Keratinocyte (primary cell): ENCODE measurements at places on chromosomes 6 and 20. TPM values are rescaled to one million over a fixed set of nuclear protein-coding genes. Genes with fewer than 3 reads are reported as not detected.

Gene HLA-DQA2
- polyA plus RNA-seq: not detected in 3 replicates

Gene DYNLT2
- 0.17 to 0.58 TPM (median 0.21 TPM) in 3 replicates for polyA plus RNA-seq

Gene PRDM13
- not detected in 3 replicates for polyA plus RNA-seq

Gene DNMT3B
- 0.68 to 1.1 TPM (median 0.86 TPM) in 3 replicates for polyA plus RNA-seq

Gene CCM2L
- not detected in 3 replicates for polyA plus RNA-seq

Gene MUCL3
- polyA plus RNA-seq: 0.05 TPM in 1 of 3 replicates, not detected in the others

Gene CASS4
- 0.01 to 0.10 TPM in 2 of 3 replicates, not detected in the other for polyA plus RNA-seq

Gene PTCRA
- polyA plus RNA-seq: not detected in 3 replicates

Gene HFE
- 13.8 to 18.6 TPM (median 18.4 TPM) in 3 replicates for polyA plus RNA-seq

Gene MARCKS
- polyA plus RNA-seq: 33.2 to 50.8 TPM (median 38.3 TPM) in 3 replicates

Gene FAM83D
- polyA plus RNA-seq: 8.5 to 33.1 TPM (median 32.1 TPM) in 3 replicates

Gene PPP1R16B
- 0.19 TPM in 1 of 3 replicates, not detected in the others for polyA plus RNA-seq

- DNase-seq: no peak
Measured at GRCh38 chr6:24329022-24329421, 28.8 kb downstream of the DCDC2 start.

- no peak for DNase-seq
Measured at GRCh38 chr6:99130897-99131873, 183.4 kb upstream of the FBXL4 start.

DNA sequence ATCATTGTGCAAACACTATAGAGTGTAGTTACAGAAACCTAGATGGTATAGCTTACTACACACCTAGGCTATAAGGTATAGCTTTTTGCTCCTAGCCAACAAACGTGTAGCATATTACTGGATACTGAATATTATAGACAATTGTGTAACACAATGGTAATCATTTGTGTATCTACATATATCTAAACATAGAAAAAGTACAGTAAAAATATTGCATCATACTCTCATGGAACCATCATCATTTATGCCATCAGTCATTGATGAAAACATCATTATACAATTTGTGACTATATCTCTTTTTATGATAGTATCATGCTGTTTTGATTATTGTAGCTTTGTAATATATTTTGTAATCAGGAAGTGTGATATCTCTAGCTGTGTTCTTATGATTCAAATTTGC lies 21.0 kb upstream of the HCRTR2 start:
- no peak for DNase-seq

DNA sequence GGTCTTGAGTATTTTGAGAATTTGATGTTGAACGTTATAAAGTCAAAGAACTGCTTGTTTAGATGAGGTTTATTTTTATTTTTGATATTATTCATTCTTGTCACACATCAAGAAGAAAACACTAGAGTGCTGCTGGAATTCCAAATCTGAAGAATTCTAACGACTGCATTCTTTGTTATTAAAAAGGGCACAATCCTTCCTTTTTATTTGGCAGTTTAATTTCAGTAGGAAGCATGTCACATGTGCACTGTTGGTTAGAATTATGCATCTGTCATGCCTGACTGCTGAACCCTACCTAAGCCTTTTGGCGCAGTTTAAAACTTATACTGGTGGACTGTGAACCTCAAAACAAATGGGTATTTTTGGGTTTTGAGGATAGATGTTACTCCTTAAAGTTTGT lies 4.0 kb downstream of the ID4 start:
- DNase-seq: no peak

DNA sequence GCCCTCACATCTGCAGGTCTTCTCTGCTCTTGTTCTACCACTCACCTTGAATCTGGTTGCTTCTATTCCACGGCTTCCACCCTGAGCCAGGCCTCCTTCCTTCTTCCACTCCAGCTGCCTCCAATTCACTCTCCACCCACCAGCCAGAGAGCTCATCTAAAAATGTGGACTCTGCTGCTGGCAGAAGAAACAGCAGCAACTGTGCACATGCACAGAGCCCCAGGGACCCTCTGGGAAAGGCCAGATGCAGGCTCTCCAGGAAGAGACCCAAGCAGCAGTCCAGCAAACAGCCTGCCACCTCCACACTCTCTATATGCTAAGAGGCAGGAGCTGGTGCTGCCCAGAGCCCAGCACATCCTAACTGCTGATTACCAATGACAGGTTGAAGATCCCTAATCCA lies 162.6 kb upstream of the TOP1 start:
- no peak for DNase-seq

- no peak for DNase-seq
Measured at GRCh38 chr6:73631849-73632248, 21.9 kb downstream of the SLC17A5 start.

DNA sequence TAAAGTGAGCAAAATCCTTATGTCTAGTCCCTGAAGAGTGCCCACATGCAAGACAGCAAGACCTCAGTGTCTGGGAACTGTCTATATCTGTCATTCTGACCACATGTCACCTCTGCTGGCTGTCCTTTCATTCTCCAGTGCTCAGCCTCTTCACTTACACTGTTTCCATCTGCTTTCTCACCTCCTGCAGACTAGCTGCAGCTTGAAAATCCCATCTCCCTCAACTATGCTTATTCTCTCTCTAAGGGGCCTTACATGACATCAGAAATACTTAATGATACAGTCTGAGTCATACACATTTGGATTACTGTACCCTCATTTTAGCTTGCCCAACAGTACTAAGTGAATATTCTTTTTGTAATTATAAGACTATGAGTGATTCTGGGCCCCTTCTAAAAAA lies 587.8 kb downstream of the EPM2A start:
- no peak for DNase-seq

- no peak for DNase-seq
Measured at GRCh38 chr20:59817406-59817805, 116.0 kb downstream of the SYCP2 start.

GRCh38 chr6:67629258-67629657 lies 1005.8 kb upstream of the ADGRB3 start:
- DNase-seq: no peak

DNA sequence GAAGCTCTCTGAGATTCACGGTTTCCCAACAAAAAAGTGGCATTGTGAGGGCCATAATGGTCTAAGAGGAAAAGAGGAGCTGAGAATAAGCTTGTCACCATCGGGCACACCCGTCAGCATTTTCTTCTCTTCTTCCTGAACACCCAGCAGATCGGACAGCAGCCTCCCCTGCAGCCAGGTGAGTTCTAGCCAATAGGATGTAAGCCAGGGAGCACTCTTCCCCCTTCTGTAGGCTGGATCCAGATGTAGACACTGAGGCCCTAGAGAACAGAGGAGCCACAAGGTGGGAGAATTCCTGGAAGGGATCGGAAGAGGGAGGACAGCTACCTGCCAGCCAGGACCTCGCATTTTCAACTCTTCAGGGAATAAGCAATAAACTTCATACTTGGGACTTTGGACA lies 228.0 kb downstream of the SYNDIG1 start:
- DNase-seq: no peak

DNA sequence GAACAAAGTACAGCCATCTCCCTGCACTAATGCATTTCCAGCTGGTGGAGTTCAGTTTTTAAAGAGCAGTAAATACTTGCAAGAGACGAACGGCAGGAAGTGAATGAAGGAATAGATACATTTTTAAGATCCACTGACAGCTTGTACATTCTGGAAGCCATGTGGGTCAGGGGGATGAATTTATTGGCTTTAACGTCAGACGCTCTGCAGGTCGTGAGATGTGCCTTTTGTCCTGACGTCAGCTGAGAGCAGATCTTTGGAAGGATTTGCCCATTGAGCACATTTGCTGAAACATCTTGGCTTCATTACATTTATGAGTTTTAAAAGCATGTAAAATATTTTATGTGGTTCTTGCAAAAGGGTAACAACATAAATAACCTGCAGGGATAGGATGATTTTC lies 29.5 kb upstream of the SALL4 start:
- DNase-seq: no peak

- DNase-seq: no peak
Measured at GRCh38 chr20:42336576-42336975, 718.4 kb upstream of the CHD6 start.

GRCh38 chr6:53768636-53769035 lies 26.2 kb upstream of the LRRC1 start:
- DNase-seq: no peak

DNA sequence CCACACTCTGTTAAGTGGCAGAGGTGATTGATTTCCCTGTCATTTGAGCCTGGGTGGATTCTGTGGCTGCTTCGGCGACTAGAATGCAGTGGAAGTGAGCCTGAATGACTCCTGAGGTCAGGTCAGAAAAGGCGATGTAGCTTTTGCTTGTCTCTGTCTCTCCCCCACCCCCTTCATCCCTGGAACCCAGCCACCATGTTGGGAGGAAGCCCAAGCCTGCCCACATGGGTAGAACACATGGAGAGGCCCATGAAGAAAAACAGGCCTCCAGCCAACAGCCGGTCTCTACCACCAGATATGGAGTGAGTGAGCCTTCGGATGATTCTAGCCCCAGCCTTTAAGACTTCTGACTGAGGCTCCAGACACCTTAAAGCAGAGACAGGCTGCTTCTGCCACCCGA lies 181.0 kb downstream of the TFAP2C start:
- DNase-seq: no peak

GRCh38 chr6:143607974-143608373 lies 69.8 kb upstream of the PHACTR2 start:
- no peak for DNase-seq

DNA sequence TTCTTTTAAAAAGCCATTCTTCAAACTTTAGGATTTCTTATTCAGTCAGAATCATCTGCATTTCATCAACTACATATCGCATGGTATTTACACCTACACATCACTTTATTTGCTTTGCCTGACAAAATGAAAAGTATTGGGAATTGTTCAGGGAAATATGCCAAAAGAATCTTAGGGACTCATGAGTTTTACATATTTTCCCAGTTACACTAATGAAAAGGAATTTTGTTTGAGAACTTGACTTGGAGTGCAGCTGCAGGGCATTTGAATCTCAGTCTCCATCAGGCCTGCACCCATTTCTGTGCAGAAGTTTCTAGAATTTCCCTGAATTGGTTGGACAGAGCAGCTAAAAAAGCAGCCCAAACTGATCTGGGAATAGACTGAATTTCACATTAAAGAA lies 65.3 kb downstream of the MTHFD1L start:
- DNase-seq: no peak

DNA sequence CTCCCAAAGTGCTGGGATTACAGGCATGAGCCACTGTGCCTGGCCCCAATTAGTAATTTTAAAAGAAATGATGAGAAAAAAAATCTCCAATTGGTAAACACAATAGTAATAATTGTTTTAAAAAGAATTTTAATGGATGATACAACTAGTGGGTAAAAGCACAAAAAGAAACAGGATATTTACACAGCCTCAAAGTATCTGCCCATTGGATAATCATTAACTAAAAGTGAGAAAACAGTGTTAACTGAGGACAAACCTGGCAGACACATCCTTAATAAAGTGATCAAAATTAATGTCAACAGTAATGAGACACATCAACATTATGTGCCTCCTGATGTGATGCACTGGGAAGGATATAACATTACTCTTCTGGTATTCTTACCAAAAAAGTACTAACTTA lies 24.5 kb downstream of the DTNBP1 start:
- DNase-seq: no peak

DNA sequence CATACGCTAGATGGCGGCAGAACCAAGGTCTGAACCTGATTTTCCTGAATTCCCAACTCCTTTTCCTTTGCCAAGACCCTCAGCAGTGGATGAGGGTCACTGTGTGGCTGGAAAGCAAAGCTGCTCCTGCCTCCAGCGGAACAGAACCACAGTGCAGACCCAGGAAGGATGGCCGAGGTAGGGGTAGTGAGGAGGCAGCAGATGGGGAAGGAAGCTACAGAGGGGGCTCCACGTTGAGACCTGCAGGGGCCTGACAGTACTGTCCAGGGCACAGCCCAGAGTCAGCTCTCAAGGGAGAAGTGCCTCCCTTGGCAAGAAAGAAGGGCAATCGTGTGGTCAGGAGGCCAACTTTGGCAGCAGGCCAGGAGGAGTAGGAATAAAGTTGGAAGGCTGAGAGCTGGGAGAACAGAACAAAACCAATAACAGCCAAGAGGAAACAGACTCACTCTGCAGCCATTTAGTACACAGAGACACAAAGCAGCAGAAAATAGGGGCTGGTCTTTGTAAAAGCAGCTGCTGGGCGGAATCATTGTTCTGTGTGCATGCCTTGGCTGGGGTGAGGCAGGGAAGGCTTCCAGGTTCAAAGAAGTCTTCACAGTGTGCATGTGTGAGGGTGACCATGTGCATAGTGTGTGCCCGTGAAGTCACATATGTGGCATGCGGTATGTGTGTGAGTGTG lies 3.1 kb downstream of the GABRR2 start:
- no peak for DNase-seq

GRCh38 chr20:46640536-46641311 lies 10.5 kb downstream of the SLC13A3 start:
- no peak for DNase-seq

DNA sequence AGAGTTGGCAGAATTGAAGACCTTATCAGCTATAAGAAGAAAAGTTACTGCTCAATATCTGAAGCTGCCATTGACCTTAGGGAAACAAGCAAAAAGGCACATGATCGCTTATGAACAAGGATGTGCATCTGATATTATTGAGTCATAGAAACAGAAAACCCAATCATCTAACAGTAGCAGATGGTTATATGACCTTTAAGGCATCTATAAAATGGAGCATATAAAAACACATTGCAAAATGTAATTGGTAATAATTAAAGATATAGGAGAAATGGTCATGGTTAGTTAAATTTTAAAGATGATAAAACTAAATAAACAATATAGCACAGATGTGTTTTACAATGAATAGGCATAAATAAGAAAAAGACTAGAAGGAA lies 260.1 kb upstream of the TAB2 start:
- DNase-seq: no peak

GRCh38 chr6:133610971-133611370 lies 277.9 kb upstream of the TCF21 start:
- no peak for DNase-seq

- DNase-seq: no peak
Measured at GRCh38 chr6:50966532-50966931, 147.9 kb downstream of the TFAP2B start.

GRCh38 chr6:145844933-145845540 lies 30.4 kb upstream of the FBXO30 start:
- DNase-seq: no peak

GRCh38 chr6:6320901-6321300 lies 439 bp upstream of the F13A1 start:
- DNase-seq: no peak

- no peak for DNase-seq
Measured at GRCh38 chr20:48613926-48614325, 213.9 kb downstream of the PREX1 start.

DNA sequence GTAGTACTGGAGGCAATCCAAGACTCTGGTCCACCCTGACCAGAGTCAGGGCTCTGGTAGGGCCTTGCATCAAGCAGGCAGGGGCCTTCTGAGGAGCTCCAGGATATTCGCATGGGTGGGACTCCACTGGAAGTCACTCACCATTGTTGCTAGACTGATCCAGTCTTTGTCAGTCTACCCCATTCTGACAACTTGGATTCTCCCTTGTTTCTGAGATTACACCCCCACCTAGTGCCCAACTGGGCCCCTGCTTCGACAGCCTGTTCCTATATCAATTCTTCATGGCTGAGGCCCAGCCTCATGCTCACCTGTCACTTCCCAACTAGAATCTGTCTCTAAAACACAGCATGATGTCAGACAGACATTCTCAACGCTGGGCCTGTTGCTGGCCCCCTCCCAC lies 5.2 kb downstream of the SLC35D3 start:
- DNase-seq: no peak

- DNase-seq: no peak
Measured at GRCh38 chr20:40444516-40444915, 244.5 kb downstream of the MAFB start.
